ENCODE measurements at places on chromosomes 3 and 15. TPM values are rescaled to one million over a fixed set of nuclear protein-coding genes. Genes with fewer than 3 reads are reported as not detected.

Gene CCDC39
- total RNA-seq, result not detected

Gene ANAPC13
- 67.2 TPM for total RNA-seq

Gene CCDC13
- 0.57 TPM for total RNA-seq

Gene SLC28A1
- not detected for total RNA-seq

Gene GPR87
- not detected for total RNA-seq

Gene NEO1
- total RNA-seq, result 22.6 TPM

Gene KCNMB3
- 0.88 TPM for total RNA-seq

Gene CD276
- total RNA-seq, result 137 TPM

Gene NECTIN3
- total RNA-seq, result 163 TPM

Gene QARS1
- 408 TPM for total RNA-seq

Gene CPB1
- not detected for total RNA-seq

Gene ARF4
- 428 TPM for total RNA-seq

Gene KIF15
- total RNA-seq, result 14.7 TPM

Gene HIGD2B
- not detected for total RNA-seq

Gene SCAANT1
- total RNA-seq, result not detected

Gene SCN5A
- 1.1 TPM for total RNA-seq

Gene BOC
- 4.9 TPM for total RNA-seq

All from placental pericyte (primary cell).